ENCODE measurements at places on chromosomes 2 and 18.

GRCh38 chr2:121036226-121036692, 248.7 kb downstream of the TFCP2L1 start:
- no peak for DNase-seq

DNA sequence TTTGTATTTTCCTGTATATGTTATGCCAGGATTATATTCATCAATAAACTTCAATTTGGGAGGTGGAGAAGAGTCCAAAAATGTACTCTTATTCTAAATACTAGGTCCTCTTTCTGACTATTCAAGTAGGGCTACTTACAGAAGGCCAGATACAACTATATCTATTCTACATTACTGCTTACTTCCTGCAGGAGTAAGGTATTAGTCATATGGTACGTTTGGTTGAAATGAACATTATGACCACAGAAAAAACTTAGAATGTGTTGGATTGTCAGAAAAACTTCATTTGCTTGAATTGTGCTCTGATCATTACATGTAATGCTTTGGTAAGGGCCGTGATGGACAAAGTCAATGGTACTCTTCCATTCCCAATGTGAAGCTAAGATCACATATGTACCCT, 35.0 kb downstream of the STAT4 start:
- DNase-seq: no peak

- no peak for DNase-seq
Measured at GRCh38 chr2:43040084-43040854, 186.1 kb downstream of the ZFP36L2 start.

DNA sequence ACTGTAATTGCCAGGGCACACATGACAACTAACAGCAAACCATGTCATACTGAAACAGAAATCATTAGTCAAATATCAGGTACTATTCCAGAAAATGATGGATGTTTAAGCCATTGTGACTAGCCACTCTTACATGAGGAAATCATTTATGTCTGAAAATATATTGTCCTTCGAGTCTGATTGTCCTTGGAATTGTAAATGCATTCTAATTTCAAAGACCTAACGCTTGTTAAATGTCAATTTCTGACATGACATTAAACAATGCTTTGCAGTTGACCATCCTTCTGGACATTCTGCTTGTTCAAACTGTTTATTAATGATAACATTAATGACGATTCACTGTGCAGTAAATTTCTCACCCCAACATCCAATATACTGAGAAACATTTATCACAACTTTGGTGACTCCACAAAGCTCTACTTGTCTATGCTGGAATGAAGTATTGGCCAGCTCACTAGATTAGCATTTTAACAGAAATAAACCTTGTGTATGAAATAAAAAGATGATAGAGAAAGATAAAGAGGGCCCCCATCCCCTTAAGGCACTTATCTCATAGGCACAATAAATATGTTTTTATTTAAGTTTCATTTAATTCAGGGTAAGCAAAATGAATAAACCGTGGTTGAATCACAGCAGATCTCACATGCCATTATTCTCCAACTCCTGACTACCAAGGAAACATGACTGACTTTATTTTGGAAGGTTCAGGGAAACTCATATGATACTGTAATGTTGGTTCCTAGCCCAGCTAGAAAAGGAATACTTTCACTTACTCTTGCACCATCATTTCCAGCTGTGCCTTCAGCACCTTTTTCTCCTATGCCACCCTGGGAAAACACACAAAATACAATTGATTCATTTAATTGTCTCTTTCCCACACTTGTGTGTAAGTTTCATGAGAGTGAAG, 82.3 kb downstream of the COL3A1 start:
- DNase-seq: no peak

DNA sequence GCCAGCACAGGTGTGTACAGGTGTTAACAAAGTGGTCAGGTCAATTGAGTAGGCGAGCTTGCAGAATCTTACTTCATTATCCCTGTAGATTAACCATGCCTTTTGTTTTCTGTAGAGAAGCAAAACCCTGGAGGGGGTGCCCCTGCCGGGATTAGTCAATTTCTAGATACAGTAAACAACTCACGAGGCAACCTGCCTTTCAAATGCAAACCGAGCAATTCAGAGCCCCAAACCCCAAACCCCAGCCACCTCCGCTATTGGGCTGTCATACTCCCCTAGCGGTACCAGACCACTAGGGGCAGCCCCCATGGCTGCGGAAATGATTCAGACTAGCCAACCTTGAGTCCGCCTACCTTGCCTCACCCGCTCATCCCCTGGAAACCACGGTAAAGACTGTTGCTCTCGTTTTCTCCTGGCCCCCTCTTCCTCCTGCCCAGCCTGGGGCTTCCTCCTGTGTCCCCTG, 61.4 kb upstream of the KIF5C start:
- DNase-seq: no peak

DNA sequence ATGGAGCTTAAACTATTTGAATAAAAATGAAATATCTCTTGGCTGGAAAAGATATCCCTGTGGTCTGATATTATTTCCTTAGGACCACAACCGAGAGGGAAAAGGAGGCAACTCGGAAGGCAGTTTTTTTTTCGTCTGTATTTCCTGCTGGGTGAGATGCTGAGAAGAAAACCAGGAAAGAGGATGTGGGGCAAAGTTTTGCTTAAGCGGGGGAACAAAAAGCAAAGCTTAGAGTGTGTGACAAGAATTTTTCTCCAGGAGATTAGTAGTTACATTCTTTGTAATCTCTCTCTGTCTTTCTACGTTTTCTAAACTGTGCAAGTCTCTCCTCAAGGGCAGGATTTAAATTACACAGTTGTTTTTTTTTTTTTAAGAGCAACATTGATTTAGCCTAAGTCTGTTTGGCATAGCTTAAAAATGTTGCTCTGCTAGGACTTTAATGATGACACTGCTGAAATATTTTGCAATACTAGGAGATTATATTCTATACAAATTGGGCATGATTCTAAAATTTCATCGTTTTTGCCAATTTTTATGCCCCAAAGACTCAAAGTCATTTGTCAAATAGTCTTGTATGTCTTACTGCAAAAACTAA, 258.5 kb downstream of the KCNS3 start:
- no peak for DNase-seq

DNA sequence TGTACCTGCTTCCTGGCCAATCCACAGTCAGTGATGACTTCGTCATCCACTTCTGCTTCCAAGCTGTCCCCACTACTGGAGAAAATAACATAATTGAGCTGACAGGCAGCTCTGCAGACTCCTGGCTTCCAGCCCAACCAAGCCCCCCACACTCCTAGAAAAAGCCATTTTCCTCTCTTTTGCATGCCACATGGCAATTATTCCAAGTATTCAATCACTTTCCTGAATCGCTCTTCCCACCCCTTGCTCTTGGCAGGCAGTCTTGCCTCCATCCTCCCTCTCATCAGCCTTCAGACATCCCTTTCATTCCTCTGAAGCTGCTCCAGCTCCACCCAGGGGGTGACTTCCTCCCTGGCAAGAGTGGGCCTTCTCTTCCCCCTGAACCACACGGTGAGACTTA, 14.3 kb upstream of the ST8SIA5 start:
- DNase-seq: no peak

DNA sequence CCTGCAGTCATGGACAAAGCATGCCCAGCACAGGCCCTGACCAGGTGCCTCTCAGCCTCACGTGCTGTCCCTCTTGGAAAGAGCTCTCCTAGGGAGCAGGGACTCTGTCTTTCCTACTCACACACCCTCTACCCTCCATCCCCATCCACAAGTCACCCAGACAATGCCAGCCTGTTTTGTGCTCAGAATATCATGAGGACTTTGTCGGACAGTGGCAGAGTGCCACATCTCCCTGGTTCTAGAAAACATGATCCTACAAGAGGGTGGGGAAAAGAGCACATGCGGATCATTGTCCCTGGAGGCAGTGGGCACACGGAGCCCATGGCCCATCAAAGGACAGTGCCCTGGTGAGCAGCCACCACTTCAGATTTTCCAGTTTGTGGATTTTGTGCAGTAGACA, 3.7 kb upstream of the MAL start:
- DNase-seq: no peak

- no peak for DNase-seq
Measured at GRCh38 chr2:77395011-77395410, 127.2 kb downstream of the LRRTM4 start.

GRCh38 chr2:1538663-1539062, 125.4 kb downstream of the TPO start:
- no peak for DNase-seq

DNA sequence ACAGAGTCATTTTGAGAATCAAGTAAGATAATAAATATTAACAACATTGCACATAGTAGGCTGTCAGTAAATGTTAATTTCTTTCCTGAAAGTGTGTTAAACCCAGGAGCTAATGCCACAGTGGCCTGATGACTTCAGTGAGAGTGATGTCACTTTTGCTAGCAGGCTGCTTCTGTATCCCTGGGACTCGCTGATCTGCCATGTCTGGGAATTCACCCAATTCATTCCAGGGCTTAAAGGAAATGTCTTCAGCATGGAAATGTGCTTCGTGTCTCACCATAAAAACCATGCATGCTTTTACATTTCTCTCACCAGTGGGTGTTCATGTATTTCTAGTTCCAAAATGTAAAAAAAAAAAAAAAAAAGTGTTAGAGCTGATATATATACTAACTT, 56.8 kb upstream of the MAPRE3 start:
- no peak for DNase-seq

- DNase-seq: no peak
Measured at GRCh38 chr2:202512176-202512575, 122.6 kb upstream of the FAM117B start.

DNA sequence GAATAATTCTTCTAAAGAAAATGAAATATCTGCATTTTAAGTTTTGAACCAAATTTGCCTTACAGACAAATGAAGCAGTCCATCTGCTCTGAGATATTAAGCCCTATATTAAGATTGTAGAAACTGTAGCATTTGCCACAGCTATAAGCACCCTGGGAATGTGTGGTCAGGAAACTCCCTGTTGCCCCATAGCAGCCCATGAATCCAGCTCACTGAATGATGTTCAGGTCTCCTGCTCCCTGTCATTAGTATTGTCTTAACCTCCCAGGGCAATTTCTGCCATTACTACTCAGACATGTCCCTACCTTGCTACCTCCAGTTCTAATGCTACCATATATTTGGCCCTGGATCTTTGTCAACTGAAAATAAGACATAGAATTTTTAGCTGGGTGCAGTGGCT, 41.1 kb downstream of the CDK15 start:
- no peak for DNase-seq

- DNase-seq: no peak
Measured at GRCh38 chr2:223494942-223495341, 107.2 kb downstream of the SCG2 start.

- DNase-seq: no peak
Measured at GRCh38 chr18:56026509-56026908, 438.5 kb upstream of the TCF4 start.

DNA sequence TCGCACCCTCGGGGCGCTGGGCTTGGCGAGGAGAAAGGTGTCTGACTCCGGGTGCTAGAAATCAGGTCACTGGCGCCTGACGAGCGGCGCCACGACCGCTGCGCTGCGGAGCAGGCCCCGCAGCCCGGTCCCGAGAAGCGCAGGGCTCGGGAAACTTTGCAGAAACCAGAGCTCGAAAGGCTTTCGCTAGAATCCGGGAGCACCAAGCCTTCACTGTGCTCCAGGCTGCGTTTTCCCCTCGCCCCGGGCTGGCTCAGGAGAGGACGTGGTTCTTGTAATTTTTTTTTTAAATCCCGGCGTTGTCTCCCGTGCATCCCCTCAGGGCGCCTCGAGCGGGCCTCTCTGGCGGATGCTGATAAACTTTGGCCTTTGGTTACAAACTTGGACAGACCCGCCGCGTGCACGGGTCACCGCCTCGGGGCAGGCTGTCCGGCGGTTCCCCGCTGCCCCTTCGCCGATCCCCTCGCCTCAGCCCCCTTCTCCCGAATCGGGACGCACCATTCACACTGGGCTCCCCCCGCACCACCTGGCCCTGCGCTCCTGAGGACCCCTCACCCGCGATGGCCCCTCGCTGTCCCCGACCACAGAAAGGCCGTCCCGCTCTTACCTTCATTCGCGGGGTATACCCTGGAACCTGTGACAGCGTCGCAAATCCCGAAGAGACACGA, 419 bp downstream of the EPHA4 start:
- DNase-seq: no peak

- no peak for DNase-seq
Measured at GRCh38 chr18:74972354-74972753, 236.6 kb downstream of the PTGR3 start.

DNA sequence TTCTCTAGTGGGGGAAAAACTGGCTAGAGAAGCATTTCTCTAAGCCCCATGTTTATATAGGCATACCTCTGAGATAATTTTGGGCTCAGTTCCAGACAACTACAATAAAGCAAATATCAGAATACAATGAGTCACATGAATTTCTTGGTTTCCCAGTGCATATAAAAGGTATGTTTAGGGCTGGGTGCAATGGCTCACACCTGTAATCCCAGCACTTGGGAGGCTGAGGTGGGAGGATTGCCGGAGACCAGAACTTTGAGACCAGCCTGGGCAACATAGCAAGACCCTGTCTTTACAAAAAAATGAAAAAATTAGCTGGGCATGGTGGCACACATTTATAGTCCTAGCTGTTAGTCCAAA, 22.2 kb downstream of the TSN start:
- DNase-seq: no peak

DNA sequence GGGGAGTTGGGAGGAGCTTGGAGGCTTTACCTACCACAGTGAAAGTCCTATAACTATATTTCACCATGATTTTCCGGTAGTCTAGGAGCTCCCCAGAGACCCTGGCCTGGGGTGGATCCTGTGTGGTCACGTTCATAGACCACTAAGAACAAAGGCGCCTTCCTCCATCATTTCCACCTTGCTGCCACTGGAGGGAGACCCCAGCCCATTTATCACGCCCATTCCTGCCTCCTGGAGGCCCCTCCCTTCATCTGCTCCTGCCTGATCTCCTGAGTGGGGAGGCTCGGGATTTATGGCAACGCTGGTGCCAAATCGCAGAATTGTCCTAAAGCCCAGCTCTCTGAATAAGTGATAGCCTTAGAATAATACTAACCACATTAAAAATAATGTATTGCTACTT, 507.6 kb upstream of the SPHKAP start:
- DNase-seq: no peak

- no peak for DNase-seq
Measured at GRCh38 chr2:216560838-216561270, 62.2 kb downstream of the RPL37A start.

- DNase-seq: no peak
Measured at GRCh38 chr2:164710837-164711765, 89.8 kb upstream of the GRB14 start.

GRCh38 chr18:9568186-9568585, 46.2 kb downstream of the PPP4R1 start:
- DNase-seq: no peak

DNA sequence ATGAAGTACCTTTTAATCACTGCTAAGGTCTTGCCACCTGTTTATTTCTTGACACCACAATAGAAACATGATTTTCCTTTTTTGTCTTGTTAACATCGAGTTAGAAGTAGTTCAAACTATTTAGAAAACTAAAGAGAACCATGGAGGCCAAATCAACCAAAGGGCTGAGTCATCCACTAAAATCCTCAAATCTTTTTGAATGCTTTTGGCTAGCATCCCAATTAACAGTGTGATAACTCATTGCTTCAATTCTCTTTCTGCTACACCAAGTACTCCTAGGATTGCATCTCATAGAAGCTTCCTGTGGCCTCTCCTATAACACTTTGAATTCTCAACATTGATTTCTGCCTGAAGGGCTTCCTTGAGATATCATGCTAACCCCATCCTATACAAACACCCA, 159.9 kb upstream of the MMADHC start:
- no peak for DNase-seq
